ENCODE measurements at places on chromosomes 16 and 17.
A peak's percentile ranks its signal among the peaks of the same experiment; 100 is the strongest.

DNA sequence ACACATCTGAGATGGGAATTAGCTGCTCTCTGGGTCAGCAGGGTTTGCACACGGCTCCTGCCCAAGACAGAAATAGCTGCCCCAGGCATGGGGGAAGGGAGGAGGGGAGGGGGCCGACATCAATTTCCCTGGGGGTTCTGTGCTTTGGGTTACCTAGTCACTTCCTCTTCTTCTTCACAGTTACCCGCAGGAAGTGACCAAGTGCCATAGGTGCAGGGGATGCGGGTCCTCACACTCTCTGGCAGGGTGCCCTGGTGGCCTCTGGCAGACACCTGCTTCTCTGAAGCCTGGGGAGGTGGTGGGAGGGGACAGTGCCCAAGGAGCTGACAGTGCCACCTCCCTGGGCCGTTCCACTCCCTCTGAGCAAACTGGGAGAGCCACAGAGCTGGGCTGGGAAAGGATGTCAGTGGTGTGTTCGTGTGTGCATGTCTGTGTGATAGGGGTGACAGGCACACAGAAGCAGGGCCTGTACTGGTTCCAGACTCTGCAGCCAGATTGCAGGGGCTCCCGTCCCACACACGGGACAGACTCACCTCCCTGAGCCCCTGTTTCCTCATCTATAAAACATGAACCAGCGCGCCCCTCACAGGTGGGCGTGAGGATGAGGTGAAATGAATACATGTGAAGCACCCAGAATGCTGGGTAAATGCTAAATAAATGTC is 18.2 kb downstream of the SCN4A start:
- peak; percentile 54 for DNase-seq

DNA sequence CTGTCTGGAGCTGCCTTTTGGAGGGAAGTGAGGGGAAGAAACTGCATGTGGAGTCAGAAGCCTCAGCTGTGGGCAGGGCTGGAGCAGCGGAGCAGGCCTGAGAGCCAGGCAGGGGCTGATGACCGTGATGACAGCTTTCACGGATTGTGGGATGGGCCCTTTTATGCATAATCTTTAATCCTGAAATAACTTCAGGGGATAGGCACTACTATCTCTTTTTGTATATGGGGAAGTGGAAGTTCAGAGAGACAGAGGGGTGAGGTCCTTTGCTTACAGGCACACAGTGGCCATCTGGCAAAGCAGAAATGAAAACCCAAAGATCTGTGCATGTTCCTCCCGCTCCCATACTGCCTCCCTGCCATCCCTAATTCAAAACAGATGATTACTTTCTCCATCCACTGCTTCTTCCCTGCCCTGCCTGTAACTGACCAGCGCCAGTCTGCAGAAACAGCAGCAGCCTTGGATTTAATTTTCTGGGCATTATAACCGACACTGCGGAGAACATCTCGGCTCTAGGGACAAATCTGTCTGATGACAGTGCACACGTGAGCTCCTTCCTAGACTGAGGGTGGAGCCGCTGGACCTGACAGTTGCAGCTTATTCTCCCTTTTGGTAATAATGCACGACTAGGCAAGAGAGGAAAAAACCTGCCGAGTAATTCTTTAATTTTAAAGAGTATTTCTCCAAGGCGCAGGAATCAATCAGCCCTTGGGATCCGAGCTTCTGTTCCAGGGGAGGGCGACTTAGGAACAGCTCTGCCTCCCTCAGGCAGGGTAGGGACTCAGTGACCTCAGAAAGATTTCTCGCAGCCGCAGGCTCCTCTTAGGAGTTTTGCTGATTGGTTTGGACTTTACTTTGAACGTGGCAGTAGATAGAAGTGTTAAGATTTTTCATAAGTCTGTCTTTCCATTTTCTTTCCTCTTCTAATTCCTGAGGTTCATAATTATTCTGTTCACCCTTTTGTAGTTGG is 95.4 kb downstream of the UTP18 start:
- no peak for DNase-seq

DNA sequence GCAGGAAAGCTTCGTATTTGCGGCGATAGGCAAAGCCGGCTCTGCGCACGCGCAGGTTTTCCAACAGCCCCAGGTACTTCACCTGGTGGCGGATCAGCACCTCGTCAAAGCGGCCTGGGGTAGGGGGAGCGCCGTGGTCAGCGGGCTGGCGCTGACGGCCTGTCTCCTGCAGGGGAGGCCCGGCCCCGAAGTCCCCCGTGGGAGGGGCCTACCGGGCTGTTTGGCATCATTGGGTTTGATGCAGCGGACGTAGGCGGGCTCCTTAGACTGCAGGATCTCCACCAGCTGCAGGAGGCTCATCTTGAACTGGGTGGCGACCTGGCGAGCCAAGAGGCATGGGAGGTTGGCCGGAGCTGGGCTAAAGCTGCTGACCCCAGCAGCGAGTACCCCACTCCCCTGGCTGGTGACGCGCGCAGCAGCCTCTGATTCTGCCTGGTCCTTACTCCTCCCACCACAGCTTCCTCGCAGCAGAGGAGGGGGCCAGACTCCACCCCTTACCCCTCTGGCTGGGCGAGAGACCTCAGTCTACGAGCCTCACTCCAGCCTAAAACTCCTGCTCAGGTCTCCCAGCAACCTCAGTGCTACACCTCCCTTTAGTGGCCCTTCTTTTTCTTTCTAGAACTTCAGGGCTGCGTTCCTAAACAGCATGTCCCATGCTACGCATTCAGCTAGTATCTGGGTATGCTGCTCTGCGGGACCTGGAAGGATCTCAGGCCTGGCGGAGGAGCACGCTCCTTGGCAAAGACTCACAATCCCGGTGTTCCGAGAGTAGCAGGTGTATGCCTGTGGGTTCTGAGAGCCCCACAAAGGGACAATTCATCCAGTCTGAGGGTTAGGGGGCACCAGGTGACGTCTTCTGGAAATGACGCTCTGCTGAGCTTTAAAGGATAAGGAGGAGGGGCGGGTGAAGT is 16.1 kb upstream of the CRK start:
- no peak for DNase-seq

DNA sequence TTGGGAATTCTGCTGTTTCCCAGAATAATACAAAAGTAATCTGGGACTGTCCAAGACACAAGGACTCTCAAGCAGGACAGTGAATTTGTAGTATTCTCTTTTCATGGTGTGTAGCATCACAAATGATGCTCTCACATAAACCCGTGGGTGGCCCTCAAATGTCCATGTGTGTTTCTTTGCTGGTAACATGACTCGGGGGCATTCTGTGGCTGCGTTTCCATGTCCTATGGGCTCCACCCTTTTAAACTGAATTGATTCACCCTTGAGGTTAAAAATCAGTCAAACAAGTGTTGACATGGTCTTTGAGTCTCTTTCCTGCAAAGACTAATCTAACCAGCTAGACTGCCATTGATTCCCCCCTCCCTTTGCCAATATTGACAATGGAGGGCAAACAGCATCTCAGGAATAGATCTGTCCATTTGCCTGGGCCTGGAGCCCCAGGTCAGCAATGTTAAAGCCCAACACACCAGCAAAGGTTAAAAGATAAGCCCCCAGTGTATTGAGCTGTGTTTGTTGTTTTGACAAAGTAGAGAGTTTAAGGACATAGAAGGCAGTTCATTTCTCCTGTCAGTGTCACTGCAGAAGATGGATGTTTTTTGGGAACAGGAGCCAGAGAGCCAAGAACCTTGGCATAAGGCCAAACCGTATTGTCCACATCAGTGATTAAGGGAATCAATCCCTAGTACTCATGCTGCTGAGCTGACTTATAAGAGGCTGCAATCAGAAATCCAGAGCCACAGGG is 117.1 kb upstream of the COX10 start:
- DNase-seq: no peak

- no peak for DNase-seq
Measured at GRCh38 chr16:70611224-70611598, 35.1 kb upstream of the IL34 start.

GRCh38 chr16:8887431-8887765 is 5.2 kb downstream of the LITAFD start:
- no peak for DNase-seq

DNA sequence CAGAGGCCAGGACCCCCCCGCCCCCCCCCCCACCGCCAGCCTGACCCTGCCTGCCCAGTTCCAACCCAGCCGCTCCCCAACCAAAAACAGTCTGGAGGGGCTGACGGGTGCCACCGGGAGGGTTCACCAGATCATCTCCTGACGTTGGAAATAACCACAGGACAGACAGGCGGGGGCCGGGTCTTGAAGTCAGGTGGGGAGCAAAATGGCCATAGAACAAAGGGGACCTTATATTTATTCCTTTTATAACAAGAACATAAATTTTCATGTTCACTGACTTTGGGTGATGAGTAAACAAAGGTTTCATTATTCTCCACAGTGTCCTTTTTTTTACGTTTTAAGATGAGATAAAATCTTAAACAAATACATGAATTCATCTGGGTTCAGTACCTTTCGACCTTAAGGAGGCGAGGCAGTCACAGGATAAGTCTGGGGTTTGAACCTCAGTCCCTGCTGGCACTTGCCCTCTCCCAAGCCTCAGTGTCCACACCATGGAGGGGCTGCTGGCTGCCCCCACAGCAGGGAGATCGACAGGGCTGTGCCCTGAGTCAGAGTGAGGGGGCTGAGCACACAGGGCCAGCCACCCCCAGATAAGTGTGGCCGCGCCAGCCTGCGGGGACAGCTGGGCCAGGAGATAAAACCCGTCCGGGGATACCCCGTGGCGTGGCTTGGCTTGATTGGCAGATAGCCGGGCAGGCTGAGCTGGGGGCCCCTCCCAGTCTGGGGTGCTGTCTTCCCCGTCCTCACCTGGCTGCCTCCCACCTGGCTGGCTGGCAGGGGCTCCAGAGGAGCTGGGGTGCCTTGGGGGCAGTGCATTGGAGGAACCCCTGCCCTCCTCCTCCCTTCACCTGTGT is 15.0 kb downstream of the SLC7A5 start:
- no peak for DNase-seq

DNA sequence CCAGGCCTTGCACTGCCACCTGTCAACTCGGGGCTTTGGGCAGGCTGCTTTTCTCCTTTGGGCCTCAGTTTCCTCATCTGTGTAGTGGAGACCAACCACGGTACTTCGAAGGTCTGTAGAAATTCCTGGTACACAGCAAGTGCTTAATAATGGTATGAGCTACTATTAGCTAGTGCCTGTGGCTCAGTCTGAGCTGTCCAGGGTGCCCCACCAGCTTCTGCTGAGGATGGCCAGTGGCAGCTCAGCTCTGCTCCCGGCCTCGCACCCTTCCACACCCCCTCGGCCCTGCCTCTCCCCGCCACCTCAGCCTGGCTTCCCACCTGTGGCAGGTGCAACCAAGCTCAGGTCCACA is 26.2 kb upstream of the PLCG2 start:
- no peak for DNase-seq

- no peak for DNase-seq
Measured at GRCh38 chr17:49600949-49601348, 25.3 kb downstream of the NXPH3 start.

DNA sequence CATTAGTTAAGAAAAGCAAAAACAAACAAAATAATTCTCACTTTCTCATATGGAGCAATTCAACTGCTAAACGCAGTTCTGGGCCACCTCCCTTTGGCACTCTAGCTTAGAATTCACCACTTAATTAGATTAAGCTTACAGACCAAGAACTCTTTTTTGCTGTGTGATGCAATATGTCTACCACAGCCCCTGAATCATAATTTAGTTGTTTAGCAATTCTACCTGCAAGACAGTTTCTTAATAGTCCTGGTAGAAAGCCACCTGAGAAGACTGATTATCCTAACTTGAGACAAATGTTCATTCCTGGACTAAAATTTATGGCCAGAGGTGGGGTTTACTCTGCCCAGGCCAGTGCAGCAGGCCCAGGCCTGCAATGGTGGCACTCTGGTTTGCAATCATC is 205.9 kb downstream of the HS3ST3A1 start:
- no peak for DNase-seq

- DNase-seq: no peak
Measured at GRCh38 chr16:31471875-31472708, at the start of gene TGFB1I1. TSS of gene TGFB1I1 (plus strand) at chr16:31472152. CDS start at chr16:31472189, 37 bp downstream.

- no peak for DNase-seq
Measured at GRCh38 chr17:52138350-52138749, 20.2 kb downstream of the CA10 start.

- peak; percentile 6 for DNase-seq
Measured at GRCh38 chr17:80109713-80110446, 8.5 kb downstream of the GAA start.

GRCh38 chr17:61750656-61751055 is 112.7 kb downstream of the BRIP1 start:
- DNase-seq: no peak

- no peak for DNase-seq
Measured at GRCh38 chr16:89748076-89748475, 26.7 kb downstream of the ZNF276 start.

- peak; percentile 61 for DNase-seq
Measured at GRCh38 chr17:16352303-16352666, 984 bp downstream of the CENPV start.

DNA sequence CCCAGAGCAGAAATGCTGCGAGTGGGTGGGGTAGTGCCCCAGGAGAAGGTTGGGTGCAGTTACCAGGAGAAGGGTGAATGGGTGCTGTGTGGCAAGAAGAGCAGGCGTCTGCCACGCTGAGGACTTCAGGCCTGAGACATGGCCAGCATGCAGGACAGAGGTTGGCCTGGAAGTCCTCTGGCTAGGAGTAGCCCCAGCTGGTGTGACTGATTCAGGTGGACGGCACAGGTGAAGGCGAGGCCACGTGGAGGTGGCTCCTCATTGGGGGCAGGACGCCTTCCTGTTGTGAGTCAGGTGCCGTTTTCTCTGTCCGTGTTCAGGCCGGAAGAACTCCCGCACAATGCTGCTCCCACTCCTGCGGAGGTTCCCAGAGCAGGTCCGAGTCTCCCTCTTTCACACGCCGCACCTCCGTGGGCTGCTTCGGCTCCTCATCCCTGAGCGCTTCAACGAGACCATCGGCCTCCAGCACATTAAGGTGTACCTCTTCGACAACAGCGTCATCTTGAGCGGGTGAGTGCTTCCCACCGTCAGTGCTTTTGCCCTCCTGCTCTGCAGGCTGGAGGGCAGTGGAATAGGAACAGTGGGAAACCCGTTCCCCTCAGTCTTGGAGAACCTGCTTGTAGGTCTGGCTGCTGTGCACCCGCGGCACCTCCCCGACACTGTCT is 20.7 kb downstream of the PGS1 start:
- DNase-seq: no peak

GRCh38 chr16:7422036-7422888 is 89.6 kb downstream of the RBFOX1 start:
- DNase-seq: no peak

- DNase-seq: no peak
Measured at GRCh38 chr17:52546493-52546892, 388.0 kb upstream of the CA10 start.

GRCh38 chr17:3803308-3803640 is 2.3 kb upstream of the ITGAE start:
- no peak for DNase-seq

GRCh38 chr17:19304209-19304608 is 58.3 kb downstream of the B9D1 start:
- no peak for DNase-seq
